ENCODE measurements at places on chromosomes 16 and 17. TPM values are rescaled to one million over a fixed set of nuclear protein-coding genes. Genes with fewer than 3 reads are reported as not detected.

DNA sequence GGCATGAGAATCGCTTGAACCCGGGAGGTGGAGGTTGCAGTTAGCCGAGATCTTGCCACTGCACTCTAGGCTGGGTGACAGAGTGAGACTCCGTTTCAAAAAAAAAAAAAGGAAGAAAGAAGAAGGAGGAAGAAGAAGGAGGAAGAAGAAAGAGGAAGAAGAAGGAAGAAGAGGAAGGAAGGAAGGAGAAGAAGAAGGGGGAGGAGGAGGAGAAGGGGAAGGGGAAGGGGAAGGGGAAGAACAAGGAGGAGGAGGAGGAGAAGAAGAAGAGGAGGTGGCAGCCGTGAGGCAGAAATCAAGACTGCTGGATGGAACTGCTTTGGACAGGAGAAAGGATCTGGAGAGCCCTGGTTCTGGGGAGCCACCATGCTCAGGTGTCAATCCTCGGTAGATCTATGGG, 29.7 kb upstream of the PEMT start:
- DNase-seq, result no peak
- no peak overlapping the region for H3K4me3 ChIP-seq
- no peaks in the 10 kb centered on the region for H3K4me1 ChIP-seq
- H3K36me3 ChIP-seq, result no peaks in the 10 kb centered on the region
- no peak overlapping the region for H3K27ac ChIP-seq

GRCh38 chr17:31211352-31212012, 85.6 kb downstream of the OMG start:
- H3K36me3 ChIP-seq, result no peaks in the 10 kb centered on the region
- H3K4me1 ChIP-seq, result no peaks in the 10 kb centered on the region
- no peak for DNase-seq
- no peaks in the 10 kb centered on the region for H3K27me3 ChIP-seq
- H3K27ac ChIP-seq, result no peak overlapping the region
- no peak overlapping the region for H3K4me3 ChIP-seq

DNA sequence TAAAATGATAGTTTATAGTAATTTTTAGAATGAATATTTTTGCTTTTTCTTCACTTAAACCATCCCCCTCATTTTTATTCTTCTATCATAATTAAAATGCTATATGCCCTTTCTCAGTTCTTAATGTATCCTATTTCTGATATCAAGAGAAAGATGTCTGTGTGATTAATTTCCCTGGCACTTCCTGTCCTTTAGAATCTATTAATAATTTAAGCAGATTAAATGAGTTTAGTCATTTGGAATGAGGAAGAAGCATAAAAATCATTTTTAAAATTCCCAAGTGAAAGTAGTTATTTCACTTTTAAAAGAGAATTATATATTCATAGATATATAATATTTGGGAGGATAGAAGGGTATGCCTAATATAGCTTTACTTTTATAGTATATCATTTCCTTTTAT, 27.8 kb upstream of the CDR2 start:
- no peak overlapping the region for H3K27ac ChIP-seq
- DNase-seq, result no peak
- no peaks in the 10 kb centered on the region for H3K36me3 ChIP-seq
- H3K27me3 ChIP-seq, result no peaks in the 10 kb centered on the region

GRCh38 chr17:19024101-19025078, 19.8 kb upstream of the FAM83G start:
- no peak overlapping the region for H3K27ac ChIP-seq
- DNase-seq, result peak; percentile 30

DNA sequence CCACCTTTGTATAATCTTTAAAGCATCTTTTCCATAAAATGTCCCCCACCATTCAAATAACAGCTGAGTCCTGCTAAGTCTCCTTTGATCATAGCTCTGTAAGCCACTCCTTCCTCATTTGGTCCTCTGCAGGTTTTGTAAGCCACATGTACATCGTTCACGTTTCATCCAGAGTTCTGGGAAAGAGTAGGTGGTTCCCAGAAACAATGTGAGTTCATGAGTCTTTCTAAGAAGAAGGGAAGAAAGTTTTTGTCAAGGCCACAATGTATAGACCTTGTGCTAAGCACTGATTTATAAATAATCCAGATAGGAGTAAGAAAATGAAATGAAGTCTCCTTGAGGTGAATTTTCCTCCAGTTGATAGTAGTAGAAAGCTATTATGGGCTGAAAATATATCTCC, 8.7 kb upstream of the ANKS4B start:
- H3K36me3 ChIP-seq, result no peaks in the 10 kb centered on the region
- DNase-seq, result no peak
- no peak overlapping the region for H3K27ac ChIP-seq
- H3K27me3 ChIP-seq, result no peaks in the 10 kb centered on the region

GRCh38 chr16:10878644-10879501, 1.9 kb downstream of the CIITA start:
- H3K27me3 ChIP-seq, result peaks cover 60% of the 10 kb centered on the region
- H3K36me3 ChIP-seq, result no peaks in the 10 kb centered on the region
- peaks cover 8% of the 10 kb centered on the region for H3K4me1 ChIP-seq
- H3K27ac ChIP-seq, result peak overlapping the region; percentile 54
- DNase-seq, result peak; percentile 70
- H3K4me3 ChIP-seq, result peak overlapping the region; percentile 54

GRCh38 chr17:3867606-3868005, 21.6 kb upstream of the NCBP3 start:
- H3K4me1 ChIP-seq, result peaks cover 10% of the 10 kb centered on the region
- H3K36me3 ChIP-seq, result peaks cover 9% of the 10 kb centered on the region
- DNase-seq, result no peak
- H3K4me3 ChIP-seq, result no peak overlapping the region
- H3K27ac ChIP-seq, result no peak overlapping the region

DNA sequence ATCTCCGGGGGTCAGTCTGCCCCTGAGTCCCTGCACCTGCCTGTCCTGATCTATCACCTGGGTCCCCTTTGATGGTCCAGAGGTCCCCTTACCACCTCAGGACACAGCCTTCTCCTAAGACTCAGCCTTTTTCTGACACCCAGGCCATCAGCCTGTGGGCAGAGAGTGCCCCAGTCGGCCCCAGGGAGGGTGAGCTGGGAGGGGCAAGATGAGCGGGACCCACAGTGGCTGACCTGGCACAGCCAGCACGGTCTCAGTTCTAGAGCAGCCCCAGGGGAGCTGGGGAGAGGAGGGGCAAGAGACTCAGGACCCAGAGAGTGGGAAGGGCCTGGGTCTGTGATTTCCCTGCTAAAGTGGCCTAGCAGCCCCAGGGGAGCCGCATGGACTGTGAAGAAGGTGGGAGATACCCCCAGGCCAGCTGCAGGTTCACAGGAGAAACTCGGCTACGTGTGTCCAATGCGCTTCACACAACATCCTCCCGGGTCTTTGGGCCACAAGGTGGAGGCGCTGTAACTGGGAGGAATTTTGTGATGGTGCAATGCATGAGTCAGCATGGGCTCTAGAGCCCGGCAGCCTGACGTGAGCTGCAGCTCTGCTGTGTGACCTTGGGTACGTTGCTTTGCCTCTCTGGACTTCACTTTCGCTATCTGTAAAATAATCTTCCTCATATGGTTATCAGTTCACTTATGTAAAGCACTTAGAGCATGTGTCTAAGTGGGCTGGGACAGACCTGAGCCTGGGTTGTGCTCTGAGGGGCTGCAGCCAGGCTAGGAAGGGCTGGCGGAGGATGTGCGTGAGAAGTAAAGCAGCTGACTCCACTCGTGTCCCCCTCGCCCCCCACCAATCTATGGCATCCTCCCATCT, 67.2 kb upstream of the LHX1 start:
- H3K27me3 ChIP-seq, result peaks cover 28% of the 10 kb centered on the region
- no peaks in the 10 kb centered on the region for H3K4me1 ChIP-seq
- H3K27ac ChIP-seq, result no peak overlapping the region

DNA sequence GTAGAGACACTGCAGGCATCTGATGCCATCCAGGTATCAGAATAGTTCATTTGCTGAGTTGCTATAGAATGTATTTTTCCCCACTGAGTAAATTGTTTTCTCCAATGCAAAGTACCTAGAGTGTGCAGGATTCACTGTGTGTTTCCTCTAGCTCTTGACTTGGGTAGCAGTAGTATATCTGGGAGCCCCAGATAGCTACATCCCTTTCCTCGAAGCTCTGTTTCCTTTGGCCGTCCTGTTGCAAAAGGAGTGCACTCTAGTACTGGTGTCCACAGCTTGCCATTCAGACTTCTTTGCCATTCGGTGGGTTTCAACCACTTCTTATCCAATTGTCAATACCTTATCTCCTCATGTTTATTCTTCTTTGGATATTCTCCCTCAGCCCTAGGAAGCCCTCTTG, 12.8 kb downstream of the ABCA8 start:
- DNase-seq, result no peak
- H3K4me1 ChIP-seq, result no peaks in the 10 kb centered on the region
- H3K4me3 ChIP-seq, result no peak overlapping the region
- H3K36me3 ChIP-seq, result no peaks in the 10 kb centered on the region
- H3K27ac ChIP-seq, result no peak overlapping the region
- no peaks in the 10 kb centered on the region for H3K27me3 ChIP-seq

DNA sequence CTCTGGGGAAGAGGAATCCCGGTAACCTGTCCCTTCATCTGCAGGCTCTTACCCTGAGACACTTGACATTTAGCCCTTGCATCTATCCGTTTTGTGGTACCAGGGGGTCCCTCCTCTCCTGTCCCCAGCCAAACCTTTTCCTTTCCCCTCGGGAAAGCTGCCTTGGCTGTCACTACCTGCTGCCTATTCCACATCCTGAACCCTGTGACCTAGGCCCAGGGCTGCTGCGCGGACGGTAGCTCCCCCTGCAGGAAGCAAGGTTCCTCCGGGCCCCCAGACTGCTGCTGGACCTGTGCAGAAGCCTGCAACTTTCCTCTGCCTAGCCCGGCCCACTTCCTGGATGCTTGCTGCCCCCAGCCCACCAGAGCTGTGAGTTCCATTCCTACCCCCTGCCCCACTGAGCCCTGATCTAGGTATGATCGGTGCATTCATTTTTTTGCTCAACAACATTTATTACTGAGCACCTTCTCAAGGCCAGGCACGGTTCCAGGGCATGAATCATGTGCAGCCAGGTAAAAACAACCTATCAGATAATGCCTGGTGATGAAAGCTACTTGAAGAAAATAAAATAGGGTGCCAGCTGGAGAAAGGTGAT, 10.5 kb upstream of the ALDOA start:
- H3K36me3 ChIP-seq, result no peaks in the 10 kb centered on the region
- no peak for DNase-seq
- no peak overlapping the region for H3K4me3 ChIP-seq
- H3K27me3 ChIP-seq, result no peaks in the 10 kb centered on the region

GRCh38 chr17:57577751-57578607, 167.1 kb downstream of the CCDC182 start:
- peak overlapping the region; percentile 64 for H3K27ac ChIP-seq
- H3K36me3 ChIP-seq, result no peaks in the 10 kb centered on the region
- no peak overlapping the region for H3K4me3 ChIP-seq
- peaks cover 18% of the 10 kb centered on the region for H3K4me1 ChIP-seq
- H3K27me3 ChIP-seq, result no peaks in the 10 kb centered on the region

DNA sequence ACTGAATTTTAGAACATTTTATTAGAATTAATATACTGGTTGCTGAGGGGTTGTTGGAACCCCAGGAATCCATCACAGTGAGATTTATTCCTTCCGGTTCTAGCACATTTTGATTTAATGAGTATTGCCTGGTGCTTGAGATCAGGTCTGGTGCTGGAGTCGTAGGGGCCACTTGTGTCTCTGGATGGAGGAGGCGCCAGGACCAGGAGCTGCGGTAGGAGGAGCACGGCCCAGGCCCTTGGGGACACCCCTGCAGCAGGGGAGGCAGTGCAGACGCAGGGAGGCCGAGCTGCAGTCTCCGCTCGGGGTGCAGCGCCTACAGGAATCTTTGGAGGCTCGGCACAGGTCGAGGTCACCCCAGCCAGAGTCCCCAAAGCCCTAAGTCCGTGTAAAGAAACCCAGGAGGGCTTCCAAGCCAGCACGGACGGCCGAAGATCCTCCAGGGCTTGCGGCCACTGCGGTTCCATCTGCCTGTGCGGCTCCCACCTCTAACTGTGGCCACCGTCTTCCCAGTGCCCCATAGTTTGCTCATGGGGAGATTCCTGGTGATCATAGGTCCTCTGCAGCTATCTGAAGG, 66.2 kb upstream of the CREBBP start:
- H3K4me3 ChIP-seq, result no peak overlapping the region
- H3K4me1 ChIP-seq, result no peaks in the 10 kb centered on the region
- no peaks in the 10 kb centered on the region for H3K27me3 ChIP-seq
- H3K27ac ChIP-seq, result no peak overlapping the region
- H3K36me3 ChIP-seq, result no peaks in the 10 kb centered on the region

DNA sequence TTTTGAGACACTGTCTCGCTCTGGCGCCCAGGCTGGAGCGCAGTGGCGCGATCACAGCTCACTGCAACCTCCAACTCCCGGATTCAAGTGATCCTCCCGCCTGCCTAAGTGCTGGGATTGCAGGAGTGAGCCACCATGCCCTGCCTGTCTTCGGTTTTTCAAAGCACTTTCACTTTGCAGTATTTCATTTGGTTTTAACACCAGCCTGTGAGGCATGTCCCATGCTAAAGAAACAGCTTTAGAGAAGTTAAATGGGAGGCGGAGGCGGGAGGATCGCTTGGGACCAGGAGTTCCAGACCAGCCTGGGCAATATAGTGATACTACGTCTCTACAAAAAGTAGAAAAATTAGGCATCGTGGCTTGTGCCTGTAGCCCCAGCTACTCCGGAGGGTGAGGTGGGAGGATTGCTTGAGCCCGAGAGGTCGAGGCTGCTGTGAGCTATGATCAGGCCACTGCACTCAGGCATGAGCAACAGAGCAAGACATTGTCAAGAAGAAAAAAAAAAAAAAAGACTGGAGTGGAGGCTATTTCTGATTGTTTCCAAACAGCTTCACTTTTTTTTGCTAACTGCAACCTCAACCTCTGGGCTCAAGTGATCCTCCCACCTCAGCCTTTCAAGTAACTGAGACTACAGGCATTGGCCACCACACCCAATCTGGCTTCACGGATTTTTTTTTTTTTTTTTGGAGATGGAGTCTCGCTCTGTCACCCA, 1.3 kb downstream of the METTL23 start:
- peaks cover 9% of the 10 kb centered on the region for H3K36me3 ChIP-seq
- H3K27ac ChIP-seq, result peak overlapping the region; percentile 100
- peak overlapping the region; percentile 79 for H3K4me3 ChIP-seq
- peak; percentile 66 for DNase-seq

CA5A gene
- not detected for polyA plus RNA-seq

ANKFN1 gene
- polyA plus RNA-seq, result 0.12 TPM

PPL gene
- polyA plus RNA-seq, result 8.3 TPM

SLC12A3 gene
- not detected for polyA plus RNA-seq

Data from sigmoid colon (tissue), 7 donors.